ENCODE measurements at places on chromosomes 5 and 9. TPM values are rescaled to one million over a fixed set of nuclear protein-coding genes. Genes with fewer than 3 reads are reported as not detected.

Gene ENG
- polyA plus RNA-seq, result 5.4 TPM

Gene SHOC1
- 0.03 TPM for polyA plus RNA-seq

DNA sequence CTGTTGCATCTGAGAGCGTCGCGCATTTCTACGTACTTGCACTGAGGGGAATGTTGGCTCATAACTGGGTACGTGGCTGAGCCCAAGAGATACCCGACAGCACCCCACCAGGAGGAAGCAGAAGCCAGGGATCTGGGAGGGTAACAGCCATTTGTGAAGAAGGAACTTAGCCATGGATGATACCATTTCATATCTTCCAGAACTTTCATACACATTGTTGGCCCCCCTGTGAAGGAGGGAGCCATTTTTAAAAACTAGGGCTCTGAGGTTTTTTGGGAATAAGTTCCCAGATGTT, 101.4 kb upstream of the SLC44A1 start:
- no peak for DNase-seq

DNA sequence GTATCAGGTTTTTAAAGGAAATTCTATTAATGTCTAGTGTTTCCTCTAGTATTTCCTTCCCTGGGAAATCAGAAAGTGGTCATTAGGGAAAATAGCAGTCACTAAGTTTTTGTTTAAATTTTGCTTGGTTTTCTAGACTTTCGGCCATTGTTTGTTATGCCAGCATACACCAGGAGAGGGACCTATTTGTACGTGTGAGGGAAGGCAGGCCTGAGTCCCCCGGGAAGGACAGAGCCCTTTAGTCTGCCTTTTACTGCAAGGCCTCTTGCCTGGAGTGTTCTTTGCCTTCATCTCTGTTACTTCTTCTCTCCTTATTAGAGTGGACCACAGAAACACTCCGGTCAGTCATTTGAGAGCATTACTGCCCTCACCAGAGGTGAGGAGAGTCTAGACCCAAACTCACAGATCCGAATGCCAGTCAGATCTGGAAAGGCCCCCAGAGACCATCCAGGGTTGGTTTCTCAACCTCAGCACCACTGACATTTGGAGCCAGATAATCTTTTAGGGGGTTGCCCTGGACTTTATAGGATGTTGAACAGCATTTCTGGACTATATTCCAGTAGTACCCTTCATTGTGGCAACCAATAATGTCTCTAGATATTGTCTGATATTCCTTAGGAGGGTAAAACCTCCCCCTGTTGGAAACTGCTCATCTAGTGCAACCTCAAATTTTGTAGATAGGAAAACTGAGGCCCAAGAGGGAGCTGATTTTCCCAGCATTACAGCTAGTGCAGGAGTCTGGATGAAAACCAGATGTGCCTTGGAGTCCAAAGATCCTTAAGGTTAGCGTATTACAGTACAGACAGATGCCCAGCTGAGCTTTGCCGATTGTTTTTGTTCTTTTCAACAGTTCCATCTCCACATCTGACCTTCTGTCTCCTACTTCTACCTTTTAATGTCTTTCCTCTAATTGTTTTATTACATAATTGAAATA, 93.0 kb upstream of the NIPAL4 start:
- DNase-seq, result peak; percentile 82

Gene IFNA21
- polyA plus RNA-seq, result not detected

GRCh38 chr5:130605234-130605633, 559.8 kb downstream of the HINT1 start:
- no peak for DNase-seq

- DNase-seq, result no peak
Measured at GRCh38 chr9:12718482-12719026, 25.4 kb downstream of the TYRP1 start.

Gene OR1L6
- polyA plus RNA-seq, result not detected

Gene PCDHAC1
- polyA plus RNA-seq, result 0.34 TPM

- DNase-seq, result peak; percentile 93
Measured at GRCh38 chr5:141512390-141512910, 23.6 kb downstream of the PCDHGC5 start.

Gene SLC28A3
- not detected for polyA plus RNA-seq

GRCh38 chr9:32565967-32566366, 7.0 kb downstream of the NDUFB6 start:
- DNase-seq, result no peak

Gene SLCO6A1
- polyA plus RNA-seq, result not detected

DNA sequence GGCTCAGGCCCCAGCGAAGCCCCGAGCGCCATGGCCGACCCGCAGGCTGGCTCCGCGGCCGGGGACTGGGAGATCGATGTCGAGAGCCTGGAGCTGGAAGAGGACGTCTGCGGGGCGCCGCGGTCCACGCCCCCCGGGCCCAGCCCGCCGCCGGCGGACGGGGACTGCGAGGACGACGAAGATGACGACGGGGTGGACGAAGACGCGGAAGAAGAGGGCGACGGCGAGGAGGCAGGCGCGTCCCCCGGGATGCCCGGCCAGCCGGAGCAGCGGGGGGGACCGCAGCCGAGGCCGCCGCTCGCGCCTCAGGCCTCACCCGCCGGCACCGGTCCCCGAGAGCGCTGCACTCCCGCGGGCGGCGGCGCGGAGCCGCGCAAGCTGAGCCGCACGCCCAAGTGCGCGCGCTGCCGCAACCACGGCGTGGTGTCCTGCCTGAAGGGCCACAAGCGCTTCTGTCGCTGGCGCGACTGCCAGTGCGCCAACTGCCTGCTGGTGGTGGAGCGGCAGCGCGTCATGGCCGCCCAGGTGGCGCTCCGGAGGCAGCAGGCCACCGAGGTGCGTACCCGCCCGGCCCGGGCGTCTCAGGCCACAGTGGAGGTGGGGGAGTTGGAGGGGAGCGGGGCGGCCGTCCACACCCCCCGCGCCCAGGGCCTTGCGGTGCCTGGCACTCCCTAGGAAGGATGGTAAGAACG, 1.6 kb downstream of the DMRT2 start:
- no peak for DNase-seq

DNA sequence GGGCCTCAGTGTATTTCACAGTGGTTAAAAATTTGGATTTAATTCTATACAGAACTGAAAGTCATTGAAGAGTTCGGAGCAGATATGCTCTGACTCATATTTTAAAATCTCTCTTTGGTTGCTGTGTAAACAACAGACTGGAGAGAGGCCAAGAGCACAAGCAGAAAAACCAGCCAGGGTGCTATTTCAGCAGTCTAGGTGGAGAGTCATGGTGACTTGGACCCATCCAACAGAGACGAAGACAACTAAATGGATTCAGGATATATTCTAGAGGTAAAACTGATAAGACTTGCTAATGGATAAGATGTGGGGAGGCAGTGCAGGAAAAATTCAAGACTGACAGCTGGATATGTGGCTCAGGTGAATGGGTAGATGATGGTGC, 168.9 kb downstream of the MAPKAP1 start:
- DNase-seq, result no peak

- no peak for DNase-seq
Measured at GRCh38 chr5:109589239-109589638, 100.5 kb upstream of the MAN2A1 start.

Gene PCDHGA2
- 0.47 TPM for polyA plus RNA-seq

- no peak for DNase-seq
Measured at GRCh38 chr5:136769093-136769492, 403.7 kb upstream of the TRPC7 start.

Gene GGTA1
- 18.0 TPM for polyA plus RNA-seq

Gene C6
- 2.4 TPM for polyA plus RNA-seq

- DNase-seq, result no peak
Measured at GRCh38 chr5:174402222-174402812, 322.1 kb upstream of the MSX2 start.

DNA sequence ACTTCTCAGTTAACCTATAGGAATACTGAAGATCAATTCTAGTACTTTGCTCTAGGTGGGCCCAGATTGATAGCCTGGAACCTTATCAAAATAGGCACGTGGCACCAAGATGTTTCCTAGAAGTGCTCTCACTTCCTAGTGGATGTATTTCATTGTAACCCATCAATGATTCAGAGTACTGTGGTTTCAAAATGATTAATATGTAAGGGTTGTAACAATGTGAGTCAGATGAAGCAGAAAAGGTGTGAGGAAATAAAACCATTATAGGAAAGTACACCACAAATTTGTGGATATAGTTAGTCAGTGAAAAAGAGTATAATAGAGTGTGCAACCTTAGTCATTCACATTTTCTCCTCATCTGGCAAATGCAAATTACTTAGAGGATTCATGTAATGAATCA, 177.3 kb upstream of the FST start:
- no peak for DNase-seq

GRCh38 chr5:95027151-95027721, 257.7 kb downstream of the MCTP1 start:
- no peak for DNase-seq

Gene TCERG1
- 37.9 TPM for polyA plus RNA-seq

Gene MARCHF11
- polyA plus RNA-seq, result not detected

DNA sequence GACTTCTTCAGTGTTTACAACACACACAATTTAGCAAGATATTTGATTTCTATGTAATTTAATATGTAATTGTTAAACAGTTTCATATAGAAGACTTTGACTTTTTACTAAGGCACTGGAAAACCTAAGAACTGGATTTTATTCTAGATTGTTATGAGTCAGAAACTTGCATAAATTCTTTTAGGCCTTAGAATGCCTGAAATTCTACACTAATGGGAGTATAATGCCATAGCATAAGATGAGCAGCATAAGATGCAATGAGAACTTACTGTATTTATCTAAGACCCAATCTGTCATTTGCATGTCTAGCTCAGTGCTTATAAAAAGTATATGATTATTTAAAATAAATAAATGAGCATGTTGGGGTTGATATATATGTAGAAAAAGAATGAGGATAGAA, 285.2 kb downstream of the CDH12 start:
- no peak for DNase-seq

GRCh38 chr5:67746103-67746502, 469.5 kb upstream of the PIK3R1 start:
- DNase-seq, result no peak

- DNase-seq, result no peak
Measured at GRCh38 chr5:128276537-128277216, 193.1 kb downstream of the SLC12A2 start.

Gene DMRT1
- 0.60 TPM for polyA plus RNA-seq

DNA sequence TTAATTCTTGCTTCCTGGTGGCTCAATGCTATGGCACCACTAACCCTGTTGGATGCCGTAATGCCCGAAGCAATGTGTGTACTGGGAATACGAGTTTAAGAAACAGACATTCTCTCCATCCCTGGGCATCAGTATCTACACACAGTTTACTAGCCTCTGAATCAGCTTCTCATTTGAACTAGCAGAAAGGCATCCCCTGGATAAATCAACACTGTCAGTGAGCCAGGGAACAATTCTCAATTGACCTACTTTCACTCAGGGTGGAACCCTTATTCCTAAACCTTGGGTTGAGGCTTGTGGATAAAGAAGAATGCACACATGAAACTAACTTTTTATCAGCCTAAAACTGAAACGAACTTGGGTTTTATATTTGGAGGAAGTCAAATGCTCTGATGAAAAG, 331.0 kb downstream of the GADD45G start:
- DNase-seq, result no peak
